Fibroblast of skin of right quadriceps (primary cell): ENCODE measurements at places on chromosomes 4 and X.

GRCh38 chrX:35557916-35558315, 240.2 kb upstream of the MAGEB16 start:
- DNase-seq: no peak

DNA sequence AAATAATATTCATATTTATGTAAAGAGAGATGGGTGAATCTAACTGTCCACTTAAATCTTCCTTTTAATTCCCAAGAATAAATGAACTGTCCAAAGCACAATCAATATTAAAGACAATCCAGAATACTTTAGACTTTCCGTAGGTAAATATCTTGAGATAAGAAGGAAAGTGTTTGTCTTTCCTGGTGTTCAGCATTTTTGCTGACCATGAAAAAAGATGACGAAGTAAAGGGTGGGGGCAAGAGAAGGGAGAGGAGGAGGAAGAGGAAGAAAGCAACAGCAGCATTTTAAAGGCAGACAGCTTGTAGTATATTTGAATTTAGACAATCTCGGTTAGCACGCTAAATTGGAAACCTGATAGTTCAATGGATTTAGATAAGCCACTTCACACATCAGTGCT, 498.2 kb downstream of the KCNIP4 start:
- DNase-seq: no peak

GRCh38 chrX:335758-336155, 17.2 kb upstream of the GTPBP6 start:
- DNase-seq: no peak

- no peak for DNase-seq
Observed at GRCh38 chrX:12871257-12871656, 4.4 kb downstream of the TLR7 start.

DNA sequence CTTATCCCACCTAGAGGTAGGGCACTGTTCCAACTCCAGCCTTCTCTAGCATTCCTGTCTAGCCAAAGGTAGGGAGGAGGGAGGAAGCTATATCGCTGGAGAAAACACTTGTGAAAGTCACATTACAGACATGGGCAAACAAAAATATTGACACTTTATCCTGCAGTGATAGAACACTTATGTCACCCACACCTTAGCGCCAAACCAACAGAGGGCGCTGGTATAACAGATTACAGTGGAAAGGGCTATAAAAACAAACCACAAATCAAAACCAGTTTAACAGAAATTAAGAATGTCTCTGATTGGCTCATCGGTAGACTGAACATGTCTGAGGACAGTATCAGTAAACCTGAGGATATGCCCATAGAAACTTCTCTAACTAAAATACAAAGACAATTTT, 451.3 kb downstream of the TLL1 start:
- no peak for DNase-seq

- DNase-seq: no peak
Observed at GRCh38 chrX:6095469-6095868, 133.2 kb downstream of the NLGN4X start.

GRCh38 chr4:5433196-5433595, 275.2 kb downstream of the EVC2 start:
- DNase-seq: no peak

GRCh38 chrX:119816300-119816699, 24.9 kb upstream of the RPL39 start:
- no peak for DNase-seq

DNA sequence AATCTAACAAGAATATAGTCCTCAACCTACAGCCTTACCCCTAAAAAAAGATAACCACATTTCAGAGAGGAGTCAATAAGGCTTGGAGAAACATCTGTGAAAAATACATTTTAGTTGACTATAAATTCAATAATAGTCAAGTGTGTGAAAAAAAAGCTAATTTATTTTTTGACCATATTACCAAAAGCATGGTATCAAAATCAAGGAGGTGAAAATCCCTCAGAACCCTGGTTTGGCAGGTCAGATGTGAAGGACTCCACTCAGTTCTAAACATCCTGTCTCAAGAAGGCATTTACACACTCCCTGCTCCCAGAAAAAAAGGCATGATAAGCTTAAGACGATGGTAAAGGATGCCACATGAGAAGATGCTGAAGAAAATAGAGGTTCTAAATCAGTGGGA, 745.1 kb upstream of the TENM3 start:
- no peak for DNase-seq

- DNase-seq: no peak
Observed at GRCh38 chr4:3439391-3439790, 2.4 kb upstream of the HGFAC start.

DNA sequence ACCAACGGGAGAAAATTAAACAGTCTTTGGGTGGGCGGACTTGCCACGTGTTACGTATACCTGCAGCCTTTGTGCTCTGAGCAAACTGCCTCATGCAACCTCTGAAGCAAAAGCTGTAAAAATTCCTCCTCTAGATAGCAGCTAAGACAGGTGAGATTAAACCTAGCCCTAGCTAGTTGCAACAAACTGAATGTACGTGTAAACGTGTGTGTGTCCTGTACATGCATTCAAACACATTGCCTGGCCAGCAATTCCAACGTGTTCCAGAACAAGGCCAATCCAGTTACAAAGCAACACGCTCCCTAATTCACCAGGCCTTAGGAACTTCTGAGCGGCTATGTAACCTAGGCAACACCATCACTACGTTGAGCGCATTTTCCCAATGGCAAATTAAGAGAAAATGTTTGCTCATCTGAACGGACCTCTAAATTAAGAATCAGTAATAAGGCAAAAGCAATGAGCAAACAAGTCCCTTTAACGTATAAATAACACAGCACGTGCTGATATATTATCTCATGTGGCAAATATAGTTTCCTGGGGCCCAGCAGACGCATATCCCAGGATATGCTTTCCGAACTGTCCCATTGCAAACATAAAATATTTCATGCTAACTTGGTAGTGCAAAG, 792 bp downstream of the PPID start:
- DNase-seq: peak; percentile 39

GRCh38 chr4:159271856-159272255, 169.0 kb downstream of the RAPGEF2 start:
- no peak for DNase-seq

DNA sequence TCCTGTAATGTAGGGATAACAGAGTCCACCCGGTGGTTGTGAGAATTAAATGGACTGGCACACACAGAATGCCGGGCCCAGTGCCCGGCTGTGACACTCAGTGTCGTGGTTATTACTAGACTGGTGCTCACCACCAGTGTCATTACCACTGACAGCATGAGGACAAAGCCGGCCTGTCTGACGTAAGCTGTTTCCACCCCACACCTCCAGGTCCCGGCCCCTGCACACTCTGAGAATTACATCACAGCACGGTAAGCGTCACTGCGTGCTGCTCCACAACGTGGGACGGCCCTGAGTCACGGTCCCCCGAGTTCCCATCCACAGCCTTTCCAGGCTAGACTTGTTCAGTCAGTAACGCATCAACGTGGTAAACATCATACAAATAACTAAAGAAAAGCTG, 22.9 kb downstream of the FAT1 start:
- no peak for DNase-seq

GRCh38 chr4:110518889-110519490, 43.0 kb downstream of the ENPEP start:
- peak; percentile 18 for DNase-seq

DNA sequence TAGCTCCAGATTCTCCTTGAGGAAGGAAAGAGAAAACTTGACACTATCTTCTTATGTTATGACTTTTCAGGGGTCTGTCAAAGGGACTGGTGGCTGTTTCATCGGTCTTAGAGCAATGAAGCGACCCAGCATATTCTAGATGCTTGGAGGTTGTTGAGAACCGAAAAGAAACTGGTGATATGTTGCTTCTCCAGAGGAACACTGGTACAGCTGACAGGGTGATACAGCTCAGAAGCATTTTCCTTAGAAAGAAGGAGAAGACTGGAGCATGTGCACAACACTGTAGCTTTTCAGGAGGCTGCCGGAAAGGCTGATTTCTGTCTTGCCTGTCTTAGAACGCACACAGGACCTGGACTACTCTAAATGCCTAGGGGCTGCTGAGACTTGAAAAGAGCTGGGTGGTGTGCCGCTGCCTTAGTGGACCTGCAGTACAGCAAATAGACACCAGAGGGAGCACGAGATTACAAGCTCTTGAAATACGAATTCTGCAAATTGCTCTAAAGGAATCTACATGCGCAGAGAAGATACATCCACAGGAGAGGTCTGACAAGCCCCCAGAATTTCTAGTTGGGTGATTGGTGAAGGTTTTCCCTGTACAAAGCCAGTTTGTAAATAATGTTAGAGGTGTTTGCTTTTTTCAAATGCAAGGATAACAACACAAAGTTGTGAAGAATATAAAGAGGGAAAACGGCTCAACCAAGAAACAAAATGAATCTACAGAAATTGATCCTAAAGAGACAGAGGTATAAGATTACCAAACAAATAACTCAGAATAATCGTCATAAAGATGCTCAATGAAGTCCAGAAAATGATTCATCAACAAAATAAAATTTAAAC, 223.1 kb upstream of the DMD start:
- DNase-seq: peak; percentile 4

DNA sequence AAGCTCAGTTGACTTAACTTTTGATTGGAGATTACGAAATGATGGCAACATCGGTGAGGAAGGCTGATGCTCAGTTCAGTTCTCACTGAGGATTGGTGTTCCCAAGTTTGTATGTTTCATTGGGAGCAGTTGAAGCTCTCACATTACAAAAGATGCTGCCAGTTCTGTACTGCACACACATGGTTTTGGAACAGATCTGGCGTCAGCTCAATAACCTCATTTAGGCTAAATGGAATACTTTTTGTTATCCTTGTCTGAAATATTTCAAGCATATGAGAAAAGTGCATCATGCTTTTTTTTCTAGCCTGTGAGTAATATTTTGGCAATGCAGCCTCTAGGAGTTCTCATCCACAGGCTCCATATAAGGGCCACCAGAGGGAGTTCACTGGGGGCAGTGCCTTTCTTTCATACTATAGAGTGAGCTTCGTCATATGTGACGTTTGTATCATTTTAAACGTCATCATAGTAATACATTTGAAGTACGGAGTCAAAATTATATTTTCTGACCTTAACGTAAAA, 4.1 kb downstream of the ENPEP start:
- DNase-seq: peak; percentile 100

- DNase-seq: no peak
Observed at GRCh38 chr4:170157670-170158069, 67.9 kb upstream of the AADAT start.

DNA sequence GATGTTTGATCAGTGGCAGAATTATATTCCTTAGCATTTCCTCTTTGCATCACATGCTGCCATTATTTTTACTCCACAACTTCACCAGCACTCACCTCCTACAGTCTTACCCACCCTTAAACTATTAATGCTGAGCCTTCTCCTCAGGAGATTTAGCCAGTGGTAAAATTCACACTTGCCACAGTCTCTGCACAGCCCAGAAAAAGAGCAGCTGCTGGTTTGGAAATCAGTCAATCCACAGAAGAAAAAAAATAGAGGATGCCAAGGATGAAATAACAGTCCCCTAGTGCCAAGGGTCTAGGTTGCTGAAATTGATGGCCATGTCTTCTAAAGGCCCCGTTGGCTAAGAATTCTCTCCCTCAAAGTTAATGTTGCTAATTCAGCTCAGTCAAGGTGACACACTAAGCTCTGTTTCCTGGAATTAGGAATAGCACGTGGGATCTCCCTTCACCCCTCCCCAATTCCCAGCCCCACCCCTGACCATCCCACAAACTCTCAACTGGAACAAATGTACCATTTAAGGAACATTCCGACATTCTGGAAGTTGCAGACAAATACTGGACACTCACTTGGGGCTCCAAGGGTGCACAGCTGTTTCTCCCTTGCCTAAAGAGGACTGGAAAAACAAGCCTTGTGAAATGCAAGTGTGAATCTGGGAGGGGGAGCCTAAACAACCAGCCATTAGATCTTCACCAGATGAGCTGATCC, 5.7 kb downstream of the ATP1B4 start:
- no peak for DNase-seq

DNA sequence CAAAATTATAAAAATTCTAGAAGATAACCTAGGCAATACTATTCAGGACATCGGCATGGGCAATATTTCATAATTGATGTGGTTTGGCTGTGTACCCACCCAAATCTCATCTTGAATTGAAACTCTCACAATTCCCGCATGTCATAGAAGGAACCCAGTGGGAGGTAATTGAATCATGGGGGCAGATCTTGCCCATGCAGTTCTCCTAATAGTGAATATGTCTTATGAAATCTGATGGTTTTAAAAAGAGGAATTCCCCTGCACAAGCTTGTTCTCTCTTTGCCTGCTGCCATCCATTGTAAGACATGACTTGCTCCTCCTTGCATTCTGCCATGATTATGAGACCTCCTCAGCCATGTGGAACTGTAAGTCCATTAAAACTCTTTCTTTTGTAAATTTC, 77.7 kb downstream of the DDX60 start:
- DNase-seq: no peak

DNA sequence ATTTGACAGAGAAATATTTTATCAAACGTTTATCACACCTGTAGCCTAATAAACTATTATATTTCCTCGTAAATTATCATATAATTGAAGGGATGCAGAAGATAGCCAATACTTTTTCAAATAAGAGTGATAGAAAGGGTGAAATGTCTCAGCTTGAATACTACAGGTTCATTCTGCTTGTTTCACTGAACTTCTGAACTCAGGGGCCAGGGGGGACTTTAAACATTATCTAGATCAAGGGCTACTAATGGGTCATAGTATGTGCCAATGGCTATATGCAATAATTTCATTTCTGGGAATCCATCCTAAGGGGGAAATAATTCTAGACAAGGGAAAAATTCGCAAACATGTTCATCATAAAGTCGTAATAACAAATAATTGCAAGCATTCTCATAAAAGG, 2.6 kb downstream of the ALPK1 start:
- DNase-seq: no peak

- DNase-seq: no peak
Observed at GRCh38 chr4:160141206-160141605, 1038.3 kb downstream of the RAPGEF2 start.

GRCh38 chrX:69289046-69289792, 124.0 kb upstream of the PJA1 start:
- DNase-seq: peak; percentile 45

DNA sequence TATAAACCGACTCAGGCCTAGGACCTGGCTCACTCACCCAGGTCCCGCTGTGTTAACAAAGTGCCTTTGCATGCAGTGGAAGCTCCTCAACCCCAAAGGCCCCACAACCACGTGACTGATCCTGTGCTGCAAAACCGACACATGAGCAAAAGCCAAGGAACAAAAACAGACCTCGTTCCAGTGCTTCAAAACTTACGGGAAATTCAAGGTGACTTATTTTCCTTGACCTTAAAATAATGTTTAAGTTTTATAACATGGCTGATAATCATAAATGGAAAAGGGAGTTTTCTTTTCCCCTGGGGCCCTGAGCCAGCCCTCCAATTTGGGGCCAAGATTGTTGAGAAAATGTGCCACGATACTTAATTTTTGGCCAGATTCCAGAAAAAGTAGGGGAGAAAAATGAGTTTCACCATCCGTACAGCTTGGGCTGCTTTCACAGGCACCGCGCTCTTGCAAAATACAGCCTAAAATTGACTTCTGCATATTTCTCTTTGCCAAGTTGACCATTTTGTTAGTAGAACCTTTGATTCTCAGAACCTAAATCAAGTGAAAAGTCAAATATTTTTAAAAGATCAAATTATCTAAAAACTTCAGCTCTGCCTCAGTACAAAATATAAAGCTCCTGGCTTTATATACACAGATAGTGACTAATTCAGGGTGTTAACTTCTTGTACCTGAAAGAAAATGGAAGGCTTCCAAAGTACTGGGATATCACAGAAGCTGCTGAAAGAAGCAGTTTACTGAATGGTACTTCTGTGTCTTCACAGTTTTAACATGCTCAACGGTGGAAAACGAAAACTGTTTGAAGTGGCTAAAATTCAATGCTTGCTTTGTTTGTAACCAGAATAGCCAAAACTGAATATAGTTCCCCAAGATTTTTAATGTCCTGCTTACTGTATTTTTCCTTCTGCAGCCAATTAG, 93.8 kb downstream of the APBB2 start:
- peak; percentile 52 for DNase-seq
